ENCODE measurements at places on chromosomes 1 and 21. TPM values are rescaled to one million over a fixed set of nuclear protein-coding genes. Genes with fewer than 3 reads are reported as not detected.

SYPL2 gene
- total RNA-seq = 14.7 TPM

PADI1 gene
- 0.31 TPM for total RNA-seq

PPT1 gene
- total RNA-seq = 46.4 TPM

TAF5L gene
- total RNA-seq = 11.9 TPM

PKP1 gene
- total RNA-seq = 0.13 TPM

DNA sequence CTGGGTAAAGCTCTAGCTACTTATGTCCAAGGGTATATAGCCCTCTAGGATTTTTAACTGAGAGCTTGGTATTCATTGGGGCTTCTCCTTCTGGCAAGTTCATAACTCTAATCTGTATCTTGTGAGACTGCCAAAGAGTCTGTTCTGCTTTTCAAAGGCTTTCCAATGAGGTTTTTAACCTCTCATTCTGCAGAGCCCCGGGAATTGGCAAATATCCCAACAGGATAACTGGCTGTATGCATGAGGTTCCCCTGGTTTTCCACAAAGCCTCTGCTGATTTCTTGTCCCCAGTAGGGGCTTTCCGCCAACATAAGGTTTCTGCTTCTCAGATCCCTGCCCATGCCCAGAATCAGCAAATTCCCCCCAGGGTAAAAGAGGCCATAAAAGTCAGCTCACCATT is 40.9 kb downstream of the RPL5 start:
- DNase-seq = no peak

- no peak for DNase-seq
These were observed 130.1 kb upstream of the ERG start for GRCh38 chr21:38628349-38628748.

GRCh38 chr1:95916616-95917015 is 682.6 kb downstream of the RWDD3 start:
- DNase-seq = no peak

DNA sequence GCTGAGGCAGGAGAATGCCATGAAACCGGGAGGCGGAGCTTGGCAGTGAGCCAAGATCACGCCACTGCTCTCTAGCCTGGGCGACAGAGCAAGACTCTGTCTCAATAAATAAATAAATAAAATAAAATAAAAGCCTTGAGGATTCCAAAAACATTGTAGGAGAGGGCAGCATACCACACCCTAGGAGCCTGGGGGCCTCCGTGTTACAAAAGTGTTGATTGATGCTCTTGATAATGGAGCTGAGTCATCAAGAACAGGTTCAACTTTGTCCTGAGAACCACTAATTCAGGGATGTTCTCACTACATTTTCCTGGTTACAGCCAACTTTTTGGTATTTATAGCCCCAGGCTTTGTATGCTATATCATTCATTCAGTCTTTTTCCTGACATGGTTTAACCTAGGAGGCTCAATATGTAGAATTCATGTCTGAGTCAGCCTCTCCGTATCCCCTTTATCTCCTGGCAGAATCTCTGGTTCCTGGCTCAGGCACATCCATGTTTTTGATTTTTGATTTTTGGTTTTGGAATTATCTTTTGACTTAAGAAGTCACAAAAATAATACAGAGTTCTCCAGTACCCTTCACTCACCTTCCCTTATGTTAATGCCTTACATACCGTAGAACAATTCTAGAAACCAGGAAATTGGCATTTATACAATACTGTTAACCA is 69.4 kb downstream of the LRRC8D start:
- no peak for DNase-seq

GRCh38 chr1:221431961-221432360 is 309.9 kb downstream of the DUSP10 start:
- DNase-seq = no peak

DNA sequence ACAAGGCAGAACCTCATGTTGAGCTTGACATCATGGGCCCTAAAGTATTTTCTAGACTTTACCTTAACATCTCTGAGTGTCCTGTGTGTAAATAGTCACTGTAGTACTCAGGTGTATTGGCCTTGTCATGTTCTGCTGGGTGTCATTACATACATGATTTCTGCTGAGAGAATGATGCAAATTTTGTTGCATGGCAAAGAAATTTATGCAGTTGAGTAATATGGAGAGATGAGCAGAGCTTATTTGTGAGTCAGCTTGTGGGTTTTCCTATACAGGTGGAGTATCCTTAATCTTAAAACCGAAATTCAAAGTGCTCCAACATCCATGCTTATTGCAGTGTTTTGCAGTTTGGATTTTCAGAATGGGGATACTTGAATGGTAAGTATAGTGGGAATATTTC is 36.6 kb downstream of the RGL1 start:
- no peak for DNase-seq

- DNase-seq = no peak
These were observed 5.0 kb downstream of the DENND1B start for GRCh38 chr1:197770243-197770642.

GRCh38 chr1:17994046-17994445 is 113.6 kb upstream of the IGSF21 start:
- DNase-seq = no peak

DNA sequence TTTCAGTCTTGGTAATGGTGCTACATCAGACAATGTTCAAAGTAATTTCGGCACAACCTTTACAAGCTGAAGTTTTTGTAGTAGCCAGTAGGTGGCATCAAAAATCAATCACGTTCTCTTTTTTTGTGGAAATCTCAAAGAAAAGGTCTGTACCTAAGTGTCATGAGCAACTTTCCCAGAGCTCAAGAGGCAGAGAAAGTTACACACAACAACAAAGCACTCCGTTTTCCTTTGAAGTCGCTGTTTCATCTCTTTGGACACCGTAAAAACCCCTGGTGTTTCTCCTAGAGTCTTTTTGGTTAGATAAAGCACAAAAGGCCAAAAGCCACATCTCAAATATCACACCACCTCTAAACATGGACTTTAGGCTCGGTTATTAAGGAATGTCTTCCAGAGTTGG is 131.6 kb downstream of the LHX8 start:
- peak; percentile 22 for DNase-seq

GRCh38 chr1:181651276-181651675 is 168.0 kb downstream of the CACNA1E start:
- DNase-seq = no peak

DNA sequence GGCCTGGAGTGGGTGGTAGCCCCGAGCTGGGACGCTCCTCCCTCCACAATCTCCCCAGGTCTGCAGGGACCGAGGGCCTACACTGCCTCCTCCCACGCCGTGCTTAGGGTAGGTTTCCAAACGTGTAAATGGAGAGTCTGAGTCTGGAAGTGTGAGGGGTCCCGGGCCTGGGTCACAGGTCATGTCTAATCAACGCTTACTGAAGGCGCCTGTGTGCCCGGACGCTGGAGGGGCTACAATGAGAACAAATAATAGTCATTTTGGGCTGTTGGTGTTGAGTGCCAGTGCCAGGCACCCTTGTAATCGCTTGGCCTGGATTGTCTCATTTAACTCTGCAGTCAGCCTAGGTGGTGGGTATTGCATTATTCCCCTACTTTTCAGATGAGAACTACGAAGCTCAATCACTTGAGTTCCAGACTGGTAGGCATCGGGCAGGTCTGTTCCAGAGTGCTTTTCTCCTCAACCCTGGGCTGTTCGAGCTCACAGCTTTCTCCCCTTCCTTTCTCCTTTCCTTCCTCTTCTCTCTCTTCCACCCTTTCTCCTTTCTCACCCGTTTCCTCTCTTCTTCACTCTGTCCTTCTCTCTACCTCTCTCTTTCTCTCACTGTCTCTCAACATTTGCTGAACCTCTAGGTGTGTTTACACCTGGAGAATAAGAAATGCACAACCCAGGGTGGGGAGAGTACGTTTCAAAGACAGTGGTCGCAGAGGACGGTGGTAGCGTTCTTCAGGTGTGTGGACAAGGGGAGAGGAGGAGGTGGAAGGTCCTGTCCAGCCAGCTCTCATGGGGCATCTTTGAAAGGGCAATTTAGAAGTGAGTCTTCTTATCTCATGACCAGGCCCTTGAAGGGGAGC is 883 bp downstream of the SLC66A1 start:
- no peak for DNase-seq

DNA sequence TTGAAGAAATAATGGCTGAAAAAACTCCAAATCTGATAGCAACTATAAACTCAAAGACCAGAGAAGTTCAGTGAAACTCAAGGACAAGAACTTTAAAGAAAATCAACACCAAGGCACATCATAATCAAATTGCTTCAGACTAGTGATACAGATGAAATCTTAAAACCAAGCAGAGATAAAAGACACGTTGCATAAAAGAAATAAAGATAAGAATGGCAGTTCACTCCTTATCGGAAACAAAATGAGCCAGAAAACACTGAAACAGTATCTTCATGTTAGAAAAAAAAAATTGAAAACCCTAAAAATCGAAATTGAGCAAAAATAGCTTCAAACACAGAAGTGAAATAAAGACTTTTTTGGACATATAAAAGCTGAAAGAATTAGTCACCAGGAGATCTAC is 4.6 kb upstream of the RAB4A start:
- no peak for DNase-seq

DNA sequence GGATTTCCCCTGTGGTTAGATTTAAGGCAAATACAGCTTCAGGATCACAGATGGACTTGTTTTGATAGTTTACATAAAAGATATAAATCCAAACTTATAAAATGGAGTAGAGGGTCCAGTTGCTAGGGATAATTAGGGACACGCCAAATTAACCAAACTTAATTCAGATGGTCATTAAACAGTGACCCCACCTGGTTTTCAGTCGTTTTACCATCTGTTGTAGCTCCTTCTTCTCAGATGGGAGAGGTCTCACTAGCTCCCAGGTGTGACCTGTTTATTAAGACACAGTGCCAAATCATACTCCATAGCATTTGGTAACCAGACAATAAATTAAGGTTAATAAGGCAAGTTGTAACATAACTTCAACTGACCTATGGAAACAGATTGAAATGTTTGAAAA is 8.1 kb upstream of the GADD45A start:
- DNase-seq = no peak

DNA sequence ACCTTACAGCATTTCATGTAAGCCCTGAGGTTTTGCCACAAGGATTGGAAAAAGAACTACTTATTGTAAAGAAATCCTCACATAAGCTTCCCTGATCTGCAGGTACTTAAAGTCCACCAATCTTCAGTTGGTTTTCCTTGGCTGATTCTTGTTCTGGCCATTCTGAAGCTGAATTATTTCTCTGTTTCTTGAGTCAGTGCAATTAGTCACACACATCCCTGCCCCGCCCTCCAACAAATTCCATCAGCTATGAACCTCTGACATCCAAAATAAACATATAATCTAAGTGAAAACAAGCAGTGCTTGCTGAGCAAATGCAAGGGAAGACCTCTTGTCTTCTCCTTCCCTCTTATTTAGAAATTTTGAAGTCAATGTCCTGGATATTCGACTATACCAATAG is 8.2 kb upstream of the FNDC7 start:
- DNase-seq = peak; percentile 33

GRCh38 chr1:244050014-244050834 is 859 bp upstream of the ZBTB18 start:
- no peak for DNase-seq

DNA sequence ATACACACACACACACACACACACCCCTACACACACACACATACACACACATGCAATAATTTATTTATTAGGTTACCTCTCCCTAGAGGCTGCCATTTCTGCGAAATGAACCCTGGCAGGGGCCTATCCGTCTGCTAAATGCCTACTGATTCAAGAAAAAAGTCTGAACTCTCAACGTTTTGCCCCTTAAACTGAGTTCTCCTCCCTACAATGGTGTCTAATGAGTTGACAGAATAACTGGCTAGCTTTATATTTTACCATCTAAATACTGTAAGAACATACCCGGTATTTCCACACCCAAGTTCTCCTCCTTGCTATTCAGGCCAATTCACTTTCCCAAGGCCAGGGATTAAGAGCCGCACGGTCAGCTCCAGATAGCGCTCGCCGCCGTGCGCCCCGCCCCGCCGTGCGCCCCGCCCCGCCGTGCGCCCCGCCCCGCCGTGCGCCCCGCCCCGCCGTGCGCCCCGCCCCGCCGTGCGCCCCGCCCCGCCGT is 339 bp upstream of the RNPC3 start:
- peak; percentile 68 for DNase-seq

DNA sequence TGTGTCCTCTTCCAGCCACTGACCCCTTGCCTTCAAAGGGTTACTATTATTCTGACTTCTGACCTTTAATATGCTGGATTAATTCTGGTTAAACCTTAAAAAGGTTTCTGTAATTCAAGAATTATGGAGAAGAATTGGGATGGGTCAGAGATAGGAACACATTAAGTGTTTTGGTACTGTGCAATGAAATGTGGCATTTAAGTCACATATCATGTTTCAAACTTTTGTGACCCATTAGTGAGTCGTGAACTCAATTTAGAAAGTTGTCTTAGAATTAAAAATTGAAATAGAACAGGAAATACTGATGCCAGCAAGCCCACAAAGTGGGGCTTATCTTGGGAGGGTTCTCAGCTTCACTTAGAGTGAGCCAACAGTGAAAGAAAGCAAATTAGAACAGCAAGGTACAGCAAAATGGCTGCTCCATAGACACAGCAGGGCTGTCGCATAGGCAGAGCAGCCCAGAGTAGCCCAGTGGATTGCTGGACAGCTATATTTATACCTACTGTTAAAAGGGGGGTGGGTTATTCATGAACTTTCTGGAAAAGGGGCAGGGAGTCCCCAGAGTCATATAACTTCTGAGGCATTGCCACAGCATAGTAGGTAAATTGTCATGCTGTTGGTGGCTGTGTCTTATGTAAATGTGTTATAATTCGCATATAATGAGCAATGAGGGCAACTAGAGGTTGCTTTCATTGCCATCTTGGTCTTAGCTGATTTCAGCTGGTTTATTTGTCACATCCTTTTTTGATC is 10.5 kb downstream of the SCP2 start:
- peak; percentile 24 for DNase-seq

- no peak for DNase-seq
These were observed 12.1 kb downstream of the KCND3 start for GRCh38 chr1:111977378-111977777.

DNA sequence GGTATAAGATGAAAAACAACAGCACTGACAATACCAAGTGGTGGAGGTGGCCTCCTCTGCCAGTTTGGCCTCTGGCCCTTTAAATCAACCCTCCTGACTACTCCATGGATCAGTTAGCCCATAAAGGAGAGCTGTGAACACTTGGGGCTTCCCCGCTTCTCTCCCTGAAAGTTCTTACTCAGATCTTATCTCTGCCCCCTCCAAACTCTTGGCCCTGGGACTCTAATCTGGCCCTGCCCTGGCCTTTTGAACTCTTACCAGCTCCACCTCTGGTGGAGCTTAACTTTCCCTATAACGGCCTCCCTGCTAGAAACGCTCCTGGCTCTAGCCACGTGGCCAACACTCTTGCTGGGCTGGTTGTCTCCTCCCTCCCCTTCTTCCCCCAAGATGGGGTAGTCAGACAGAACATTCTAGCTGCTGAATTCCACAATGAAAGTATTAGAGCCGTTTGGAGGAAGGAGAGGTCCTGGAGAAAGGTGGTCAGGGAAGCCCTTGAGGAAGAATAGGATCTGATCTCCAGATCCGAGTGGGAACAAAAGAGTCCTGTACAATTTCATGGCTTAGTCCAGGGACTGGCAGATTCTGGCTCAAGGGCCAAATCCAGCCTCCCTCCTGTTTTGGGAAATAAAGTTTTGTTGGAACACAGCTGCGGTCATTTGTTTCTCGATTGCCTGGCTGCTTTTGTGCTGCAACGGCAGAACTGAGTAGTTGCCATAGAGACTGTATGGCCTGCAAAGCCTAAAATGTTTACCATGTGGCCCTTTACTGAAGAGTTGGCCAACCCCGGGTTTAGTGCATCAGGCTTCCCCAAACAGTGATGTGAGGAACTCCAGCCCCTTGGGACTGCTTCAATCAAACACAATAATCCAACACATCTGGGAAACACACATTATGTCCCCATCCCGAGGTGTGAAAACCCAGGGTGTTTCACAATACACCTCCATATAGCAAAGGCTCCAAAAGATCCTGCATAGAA is 9.5 kb upstream of the PIGR start:
- no peak for DNase-seq

- DNase-seq = peak; percentile 89
These were observed 2.9 kb upstream of the FOXO6 start for GRCh38 chr1:41358131-41359021.
